Activated naive CD8-positive, alpha-beta T cell treated with anti-CD3 and anti-CD28 coated beads for 36 hours (primary cell): ENCODE measurements at places on chromosomes 12 and 14. TPM values are rescaled to one million over a fixed set of nuclear protein-coding genes. Genes with fewer than 3 reads are reported as not detected.

The CYP46A1 gene
- 0.18 TPM for total RNA-seq

The PDE3A gene
- not detected for total RNA-seq

The RBP5 gene
- not detected for total RNA-seq

The TBC1D30 gene
- 1.7 TPM for total RNA-seq

The ATG2B gene
- total RNA-seq = 15.9 TPM

The CDH24 gene
- total RNA-seq = 0.49 TPM

The GALNT8 gene
- total RNA-seq = not detected

DNA sequence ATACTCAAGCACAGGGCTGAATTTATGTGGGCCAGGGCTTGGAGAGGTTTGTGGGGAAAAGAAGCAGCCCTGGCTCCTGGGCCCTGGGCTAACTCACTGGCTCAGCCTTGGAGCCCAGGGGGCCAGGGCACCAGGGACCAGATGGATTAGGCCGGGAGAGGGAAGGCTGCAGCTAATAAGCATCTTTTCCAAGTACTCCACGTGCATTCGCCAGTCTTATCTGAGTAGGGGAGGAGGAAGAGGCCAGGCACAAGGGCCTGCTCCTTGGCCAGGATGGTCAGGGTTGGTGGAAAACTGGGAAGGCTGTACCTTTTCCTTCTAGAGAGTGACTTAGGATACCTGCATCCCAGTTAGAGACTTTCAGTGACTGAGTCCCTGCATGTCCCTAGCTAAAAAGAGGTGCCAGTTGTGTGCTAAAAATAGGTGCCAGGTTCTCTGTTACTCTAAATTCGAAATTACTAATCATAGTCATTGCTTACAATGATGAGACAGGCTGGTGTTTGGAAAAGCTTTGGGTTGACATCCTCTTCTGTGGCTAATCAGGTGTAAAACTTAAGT is 1.3 kb downstream of the GLRX5 start:
- DNase-seq = no peak

GRCh38 chr12:46402941-46403718 is 30.6 kb upstream of the SLC38A2 start:
- DNase-seq = no peak

GRCh38 chr14:79630288-79630960 is 580.9 kb downstream of the DIO2 start:
- DNase-seq = no peak

DNA sequence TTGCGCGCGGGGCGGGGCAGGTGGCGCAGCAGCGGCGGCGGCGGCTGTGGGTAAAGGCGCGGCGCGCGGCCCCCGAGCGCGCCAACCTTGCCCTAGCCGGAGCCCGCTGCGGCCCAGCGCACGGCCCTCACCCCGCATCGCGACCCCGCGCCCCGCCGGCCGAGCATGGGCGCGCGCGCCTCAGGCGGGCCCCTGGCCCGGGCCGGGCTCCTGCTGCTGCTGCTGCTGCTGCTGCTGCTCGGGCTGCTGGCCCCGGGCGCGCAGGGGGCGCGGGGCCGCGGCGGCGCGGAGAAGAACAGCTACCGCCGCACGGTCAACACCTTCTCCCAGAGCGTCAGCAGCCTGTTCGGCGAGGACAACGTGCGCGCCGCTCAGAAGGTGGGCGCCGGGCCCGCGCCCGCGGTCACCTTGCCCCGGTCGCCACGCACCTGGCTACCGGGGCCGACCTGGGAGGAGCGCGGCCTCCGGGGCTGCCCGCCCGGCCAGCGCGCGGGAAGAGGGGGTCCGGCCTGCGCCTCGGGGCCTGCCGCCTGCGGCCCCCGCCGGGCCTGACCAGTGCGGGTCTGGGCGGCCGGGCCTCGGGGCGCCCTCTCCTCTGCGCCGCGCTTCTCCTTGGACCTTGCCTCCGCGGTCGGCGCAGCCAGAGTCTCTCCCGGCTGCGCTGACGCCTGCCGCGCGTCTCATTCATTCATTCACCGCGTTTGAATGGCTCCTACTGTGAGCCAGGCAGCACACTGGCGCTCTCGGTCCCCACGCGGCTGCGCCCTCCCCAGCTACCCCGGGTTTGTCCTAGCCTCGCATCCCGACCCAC is at the start of gene BRI3BP:
TSS of gene BRI3BP (plus strand) at position 20 of the 811 bp plus-strand sequence. CDS start at position 166, 146 bp downstream.
- peak; percentile 84 for DNase-seq

DNA sequence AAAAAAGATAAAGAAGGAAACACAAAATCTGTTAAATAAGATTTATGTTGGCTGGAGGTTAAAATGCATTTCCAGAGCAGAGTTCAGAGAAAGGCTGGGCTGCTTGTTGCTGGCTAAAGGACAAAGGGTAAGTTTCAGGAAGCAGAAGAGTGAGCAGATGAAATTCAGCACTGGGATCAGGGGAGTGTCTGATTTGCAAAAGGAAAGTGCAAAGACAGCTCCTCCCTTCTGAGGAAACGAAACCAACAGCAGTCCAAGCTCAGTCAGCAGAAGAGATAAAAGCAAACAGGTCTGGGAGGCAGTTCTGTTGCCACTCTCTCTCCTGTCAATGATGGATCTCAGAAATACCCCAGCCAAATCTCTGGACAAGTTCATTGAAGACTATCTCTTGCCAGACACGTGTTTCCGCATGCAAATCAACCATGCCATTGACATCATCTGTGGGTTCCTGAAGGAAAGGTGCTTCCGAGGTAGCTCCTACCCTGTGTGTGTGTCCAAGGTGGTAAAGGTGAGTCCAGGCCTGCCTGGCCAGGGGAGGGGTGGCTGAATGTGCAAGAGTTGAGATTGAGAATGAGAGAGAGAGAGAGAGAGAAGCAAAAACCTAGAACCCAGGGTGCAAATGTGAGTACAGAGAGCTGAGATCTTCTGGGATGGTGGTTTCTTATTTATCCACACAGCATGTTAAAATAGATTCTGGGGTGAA is at the start of gene OAS1:
TSS of gene OAS1 (plus strand) at position 251 of the 703 bp plus-strand sequence. CDS start at position 329, 78 bp downstream.
- peak; percentile 36 for DNase-seq

DNA sequence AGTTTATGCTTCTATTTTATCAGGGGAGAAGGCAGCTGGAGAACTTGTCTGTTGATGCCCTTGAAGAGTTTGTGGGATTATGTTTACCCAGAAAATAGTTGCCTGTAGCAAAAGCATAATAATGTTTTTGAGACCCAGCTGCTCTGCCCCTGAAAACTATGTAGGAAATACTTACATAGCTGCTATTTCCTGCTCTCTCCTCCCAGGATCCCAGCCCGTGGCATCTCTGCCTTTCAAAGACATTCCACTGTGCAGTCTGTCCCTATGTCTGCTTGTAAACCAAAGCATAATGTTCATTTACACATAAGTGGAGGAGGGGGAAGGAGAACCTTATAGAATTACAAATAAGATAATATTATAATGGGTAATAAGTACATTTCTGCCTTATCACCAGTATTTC is 198.7 kb downstream of the SYT1 start:
- DNase-seq = no peak

- no peak for DNase-seq
Observed at GRCh38 chr14:99073431-99073830, 198.6 kb downstream of the BCL11B start.

DNA sequence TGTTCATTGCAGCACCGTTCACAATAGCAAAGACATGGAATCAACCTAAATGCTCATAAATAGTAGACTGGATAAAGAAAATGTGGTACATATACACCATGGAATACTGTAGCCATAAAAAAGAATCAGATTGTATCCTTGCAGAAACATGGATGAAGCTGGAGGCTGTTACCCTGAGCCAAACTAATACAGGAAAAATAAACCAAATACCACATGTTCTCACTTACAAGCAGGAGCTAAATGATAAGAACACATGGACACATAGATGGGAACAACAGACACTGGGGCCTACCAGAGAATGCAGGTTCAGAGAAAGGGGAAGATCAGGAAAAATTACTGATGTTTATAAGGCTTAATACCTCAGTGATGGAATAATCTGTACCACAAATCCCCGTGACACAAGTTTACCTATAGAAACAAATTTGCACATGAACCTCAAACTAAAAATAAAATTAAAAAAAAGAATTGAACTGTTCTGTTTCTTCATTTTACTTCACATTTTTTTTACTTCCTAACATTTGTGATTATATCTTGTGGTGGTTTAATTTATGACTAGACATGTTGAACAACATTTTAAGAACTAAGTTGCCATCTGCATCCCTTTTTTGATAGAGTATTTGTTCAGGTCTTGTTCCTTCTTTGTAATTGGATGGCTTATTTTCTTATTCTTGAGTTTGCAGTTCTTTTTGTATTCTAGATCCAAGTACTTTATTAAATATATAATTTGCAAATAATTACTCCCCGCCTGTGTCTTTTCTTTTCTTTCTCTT is 835.2 kb downstream of the FSCB start:
- no peak for DNase-seq

GRCh38 chr14:102882226-102882906 is 40.1 kb upstream of the AMN start:
- DNase-seq = no peak
